NCI-H2107 (cell line): ENCODE measurements at places on chromosomes 11 and 22.

DNA sequence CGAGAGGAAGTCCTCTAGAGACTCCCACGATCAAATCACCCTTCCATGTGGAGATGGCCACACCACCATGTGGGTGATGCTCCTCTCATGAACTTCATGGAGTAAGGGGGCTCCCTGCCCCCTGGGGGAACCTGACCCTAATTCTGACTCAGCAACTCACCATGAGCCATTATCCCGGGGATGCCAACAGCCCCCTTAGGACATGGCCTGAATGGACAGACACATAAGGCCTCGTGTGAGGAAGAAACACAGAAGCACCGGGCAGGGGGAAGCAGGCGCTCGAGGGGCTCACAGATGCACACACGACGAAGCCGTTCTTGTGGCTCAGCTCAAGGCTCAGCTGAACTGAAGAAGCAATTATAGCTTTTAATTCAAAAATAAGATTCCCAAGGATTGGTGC, 99.5 kb upstream of the BID start:
- no peak for DNase-seq

DNA sequence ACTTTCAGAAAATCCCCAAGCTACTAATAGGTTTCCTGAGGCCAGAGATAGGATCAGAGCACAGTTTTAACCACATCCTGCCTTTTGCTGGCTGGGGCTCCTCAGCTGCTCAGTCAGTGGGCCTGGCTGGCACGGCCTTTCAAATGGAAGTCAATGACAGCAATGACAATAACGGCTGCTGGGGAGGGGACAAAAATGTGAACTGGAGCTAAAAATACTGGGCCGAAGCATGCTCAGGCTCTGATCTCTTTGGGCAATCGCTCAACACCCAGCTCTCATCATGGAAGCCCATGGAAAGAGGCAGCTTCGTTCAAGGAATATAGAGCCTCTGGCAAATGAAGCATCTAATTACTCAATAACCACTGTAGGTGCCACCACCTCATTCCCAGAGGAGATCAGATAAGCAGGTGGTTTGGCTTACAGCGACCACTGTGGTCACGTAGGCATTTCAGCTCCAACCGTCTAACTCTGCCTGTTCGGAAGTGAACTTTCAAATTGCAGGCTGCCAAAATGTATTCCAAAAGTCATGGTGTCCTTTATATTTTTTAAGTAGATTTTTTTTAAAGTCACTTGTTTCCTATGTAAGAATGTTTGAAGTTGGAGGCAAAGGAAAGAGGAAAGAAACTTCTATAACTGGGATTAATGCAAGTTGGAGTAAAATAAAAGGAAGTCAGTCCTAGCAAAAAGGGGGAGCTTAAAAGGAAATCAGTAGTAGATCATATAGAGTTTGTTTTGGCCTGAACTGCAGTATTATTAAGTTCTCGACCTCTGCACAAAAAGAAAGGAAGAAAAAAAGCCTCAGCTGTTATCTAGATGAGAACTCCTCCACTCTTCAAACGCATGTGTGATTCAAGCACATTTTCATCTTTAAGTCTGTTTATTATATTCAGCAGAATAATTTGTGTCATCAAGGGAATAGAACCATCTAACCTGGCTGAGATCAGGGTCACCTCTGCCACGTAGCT, 14.1 kb downstream of the WT1 start:
- no peak for DNase-seq

- DNase-seq, result no peak
Observed at GRCh38 chr11:11414996-11415395, 61.9 kb upstream of the CSNK2A3 start.

GRCh38 chr11:132186699-132187098, 816.3 kb downstream of the NTM start:
- no peak for DNase-seq

- DNase-seq, result no peak
Observed at GRCh38 chr11:62615521-62615920, 2.5 kb downstream of the ROM1 start.

DNA sequence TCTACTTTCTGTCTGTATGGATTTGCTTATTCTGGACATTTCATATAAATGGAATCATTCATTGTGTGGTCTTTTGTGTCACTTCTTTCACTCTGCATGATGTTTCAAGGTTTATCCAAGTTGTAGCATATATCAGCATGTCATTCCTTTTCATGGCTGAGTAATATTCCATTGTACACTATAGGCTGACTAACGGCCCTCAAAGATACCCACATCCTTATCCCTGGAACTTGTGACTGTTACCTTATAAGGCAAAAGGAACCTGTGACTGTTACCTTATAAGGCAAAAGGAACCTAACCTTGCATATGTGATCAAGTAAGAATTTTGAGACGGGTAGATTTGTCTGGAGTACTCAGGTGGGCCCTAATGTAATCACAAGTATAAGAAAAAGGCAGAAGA, 111.8 kb downstream of the CSNK2A3 start:
- no peak for DNase-seq
